Stimulated activated CD8-positive, alpha-beta memory T cell treated with anti-CD3 and anti-CD28 coated beads, Interleukin-4, amount 100 ng/mL, for 4 hours (primary cell): ENCODE measurements at places on chromosomes 6 and 20.

GRCh38 chr20:25044261-25044560 lies 13.7 kb downstream of the ACSS1 start:
- DNase-seq, result no peak

DNA sequence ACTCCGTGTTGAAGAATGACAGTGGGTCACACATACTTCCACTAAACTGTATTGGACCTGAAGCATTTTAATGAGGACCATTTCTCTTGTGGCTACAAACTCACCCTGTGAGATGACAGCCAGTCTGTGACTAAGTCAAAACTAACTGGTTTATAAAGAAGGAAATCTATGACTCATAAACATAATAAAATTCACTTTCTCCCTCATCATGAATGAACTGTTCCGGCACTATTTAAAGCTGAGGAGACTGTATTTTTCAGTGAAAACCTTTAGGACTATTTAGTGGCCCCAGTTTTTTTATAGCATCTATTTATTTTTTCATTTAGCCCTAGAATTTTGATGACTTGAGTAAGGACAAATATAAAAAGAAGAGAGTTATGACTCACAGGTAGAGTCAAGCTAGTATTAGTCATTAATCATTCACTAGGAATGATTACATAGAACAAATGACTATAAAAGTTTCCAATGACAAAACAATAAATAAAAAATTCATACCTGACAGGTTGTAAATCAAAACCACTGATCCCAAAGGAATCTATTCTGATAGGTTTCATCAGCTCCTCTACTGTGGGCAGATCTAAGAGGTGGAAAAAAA lies 34.2 kb downstream of the CEP162 start:
- DNase-seq, result no peak

GRCh38 chr20:62827311-62828038 lies 10.6 kb downstream of the COL9A3 start:
- DNase-seq, result no peak

GRCh38 chr6:66962082-66962481 lies 1255.1 kb upstream of the EYS start:
- DNase-seq, result no peak

DNA sequence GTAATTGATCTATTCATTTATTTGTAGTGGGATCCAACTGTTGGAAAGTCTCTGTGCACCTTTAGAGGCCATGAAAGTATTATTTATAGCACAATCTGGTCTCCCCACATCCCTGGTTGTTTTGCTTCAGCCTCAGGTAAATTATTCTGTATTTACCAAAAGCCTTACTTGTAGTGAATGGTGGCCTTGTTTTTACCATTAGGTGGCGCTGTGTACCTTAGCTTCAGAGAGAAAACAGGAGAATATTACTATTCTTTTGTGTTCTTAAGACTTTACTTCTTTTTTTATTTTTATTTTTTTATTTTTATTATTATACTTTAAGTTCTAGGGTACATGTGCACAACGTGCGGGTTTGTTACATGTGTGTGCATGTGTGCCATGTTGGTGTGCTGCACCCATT lies 23.7 kb downstream of the PEX7 start:
- no peak for DNase-seq

DNA sequence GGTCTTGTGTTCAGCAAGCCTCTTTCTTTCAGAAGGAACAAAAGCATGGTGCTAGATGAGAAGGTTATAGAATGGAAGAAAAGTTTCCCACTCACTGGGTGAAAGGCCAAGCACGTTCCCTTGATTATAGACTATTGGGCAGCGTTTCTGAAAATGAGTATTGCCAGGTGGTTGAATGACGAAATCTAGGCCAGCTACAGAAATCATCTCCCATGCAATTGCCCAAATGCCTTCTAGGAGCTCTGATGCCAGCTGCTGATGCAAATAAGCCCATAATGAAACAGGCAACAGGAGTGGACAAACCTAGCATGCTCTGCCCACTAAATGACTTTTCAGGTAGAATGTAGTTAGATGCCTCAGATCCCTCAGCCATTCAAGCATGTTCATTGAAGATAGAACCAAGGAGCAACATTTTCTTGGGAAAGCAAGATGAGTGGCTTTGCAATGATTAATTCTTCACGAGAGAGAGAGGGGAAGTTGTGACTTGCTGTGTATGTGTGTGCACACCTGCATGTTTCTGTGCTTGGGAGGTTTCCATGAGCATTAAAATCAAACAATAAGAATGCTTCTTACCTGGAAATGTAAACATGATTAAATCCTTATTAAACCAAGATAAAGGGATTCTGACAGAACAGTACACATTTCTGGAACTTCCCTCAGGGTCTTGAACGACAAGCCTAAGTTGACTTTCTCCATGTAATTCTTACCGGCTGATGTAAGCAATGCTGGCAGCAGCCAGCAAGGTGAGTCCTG lies 43.6 kb downstream of the ADTRP start:
- no peak for DNase-seq

- no peak for DNase-seq
These were observed 2.7 kb upstream of the ASXL1 start for GRCh38 chr20:32355417-32355841.

DNA sequence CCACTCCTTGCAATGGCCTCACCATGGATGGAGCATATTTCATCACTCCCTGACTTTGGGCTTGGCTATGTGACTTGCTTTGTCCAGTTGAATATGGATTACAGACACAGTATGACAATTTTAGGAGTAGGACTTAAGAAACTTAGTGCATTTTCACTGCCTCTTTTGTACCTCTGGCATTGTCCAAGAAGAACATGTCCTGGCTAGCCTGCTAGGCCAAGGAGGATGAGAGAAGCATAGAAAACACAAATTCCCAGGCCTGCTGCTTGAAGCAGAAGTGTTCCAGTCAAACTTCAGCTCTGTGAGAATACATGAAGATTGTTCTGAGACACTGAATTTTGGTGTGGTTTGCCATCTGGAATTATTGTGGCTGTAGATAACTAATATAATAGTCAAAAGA lies 3.1 kb upstream of the MCHR2 start:
- DNase-seq, result no peak
